ENCODE measurements at places on chromosomes 5 and 9.

- no peak for DNase-seq
Observed at GRCh38 chr9:121835587-121836365, 184.3 kb downstream of the DAB2IP start.

- DNase-seq = peak; percentile 31
Observed at GRCh38 chr9:96327694-96328352, 25.8 kb upstream of the HSD17B3 start.

DNA sequence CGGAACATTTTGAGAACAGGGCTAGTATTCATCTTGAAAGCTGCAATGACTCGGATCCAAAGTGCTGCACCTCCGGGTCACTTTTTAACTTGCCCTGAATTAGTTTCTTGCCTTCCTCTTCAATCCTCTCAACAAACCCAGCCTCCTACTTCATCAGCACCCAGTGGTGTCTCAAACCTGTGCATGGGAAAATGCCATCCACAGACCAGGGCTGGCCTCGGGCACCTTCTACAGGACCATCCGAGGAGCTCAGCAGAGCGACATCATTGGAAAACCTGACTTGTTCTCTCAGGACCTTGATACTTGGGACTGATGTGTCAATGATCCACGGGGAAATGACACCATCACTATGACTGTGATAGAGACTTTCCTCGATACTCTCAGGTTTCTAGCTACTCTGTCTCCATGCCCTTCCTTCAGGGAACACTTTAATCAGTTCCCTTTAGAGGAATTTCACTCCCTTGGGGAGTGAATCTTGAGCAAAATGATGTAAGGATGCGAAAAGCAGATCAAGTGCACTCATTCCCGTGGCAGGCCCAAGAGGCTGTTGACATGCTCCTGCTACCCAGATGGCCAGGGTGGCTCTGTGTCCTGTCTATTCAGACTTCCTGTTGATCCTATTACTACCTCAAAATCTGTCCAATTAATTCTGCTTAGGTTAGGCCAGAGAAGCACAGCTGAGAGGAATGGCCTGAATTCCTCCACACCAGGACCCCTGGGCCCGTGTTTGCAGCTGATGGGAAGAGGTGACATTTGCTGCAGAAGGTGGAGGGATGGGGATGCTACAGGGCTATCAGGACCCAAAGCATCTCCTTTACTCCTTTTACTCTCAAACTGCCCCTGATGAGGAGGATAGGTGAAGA lies 96.5 kb upstream of the SLC25A48 start:
- DNase-seq = no peak

DNA sequence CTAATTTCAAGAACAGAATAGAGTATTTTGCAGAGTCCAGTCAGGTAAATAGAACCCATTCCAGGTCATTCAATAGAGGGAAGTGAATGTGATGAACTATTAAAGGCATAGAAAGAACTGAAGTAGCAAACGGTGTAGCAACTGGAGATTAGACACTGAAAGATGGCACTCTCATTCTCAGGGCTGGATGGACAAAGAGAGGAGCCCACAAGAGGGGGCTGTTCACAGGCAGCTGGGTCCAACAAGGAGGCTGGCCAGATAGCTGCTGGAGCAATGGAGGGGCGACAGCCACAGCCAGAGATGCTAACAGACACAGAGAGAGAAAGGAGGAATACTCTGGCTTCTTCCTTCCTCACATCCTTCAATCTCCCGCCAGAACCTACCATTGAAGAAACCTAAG lies 93.1 kb upstream of the SMARCA2 start:
- DNase-seq = no peak

- no peak for DNase-seq
Observed at GRCh38 chr9:37944671-37945481, 40.9 kb upstream of the SLC25A51 start.

DNA sequence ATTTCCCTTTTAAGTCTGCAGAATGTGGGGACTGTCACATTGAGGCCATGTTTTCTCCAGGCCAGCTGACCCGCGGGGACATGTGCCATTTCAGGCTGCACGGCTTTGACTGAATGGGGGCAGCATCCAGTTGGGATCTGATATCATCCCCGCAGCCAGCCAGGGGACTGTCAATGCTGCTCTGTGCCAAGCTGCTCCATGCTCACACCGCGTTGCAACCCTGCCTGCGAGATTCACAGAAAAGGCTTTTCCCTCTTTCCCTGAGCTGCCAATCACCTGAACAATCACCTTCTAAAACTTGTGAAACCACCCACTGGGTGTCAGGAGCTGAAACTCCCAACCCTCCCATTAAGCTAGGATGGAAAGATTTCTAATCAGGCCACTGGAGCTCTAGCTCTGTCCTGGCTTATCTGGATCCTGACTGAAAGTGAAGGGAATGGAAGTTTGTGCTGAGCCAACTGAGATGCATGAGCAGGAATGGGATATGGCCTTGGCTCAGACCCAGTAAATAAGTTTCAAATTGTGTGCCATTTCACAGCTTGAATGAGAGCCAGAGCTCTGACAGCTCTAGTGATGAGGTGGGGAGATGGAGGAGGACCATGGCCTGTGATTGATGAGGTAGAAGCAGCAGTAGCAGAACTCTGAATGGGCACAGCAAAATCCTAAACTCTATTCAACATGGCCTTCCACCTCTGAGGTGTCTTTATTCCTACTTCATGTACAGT lies 34.5 kb upstream of the ZNF366 start:
- DNase-seq = no peak

DNA sequence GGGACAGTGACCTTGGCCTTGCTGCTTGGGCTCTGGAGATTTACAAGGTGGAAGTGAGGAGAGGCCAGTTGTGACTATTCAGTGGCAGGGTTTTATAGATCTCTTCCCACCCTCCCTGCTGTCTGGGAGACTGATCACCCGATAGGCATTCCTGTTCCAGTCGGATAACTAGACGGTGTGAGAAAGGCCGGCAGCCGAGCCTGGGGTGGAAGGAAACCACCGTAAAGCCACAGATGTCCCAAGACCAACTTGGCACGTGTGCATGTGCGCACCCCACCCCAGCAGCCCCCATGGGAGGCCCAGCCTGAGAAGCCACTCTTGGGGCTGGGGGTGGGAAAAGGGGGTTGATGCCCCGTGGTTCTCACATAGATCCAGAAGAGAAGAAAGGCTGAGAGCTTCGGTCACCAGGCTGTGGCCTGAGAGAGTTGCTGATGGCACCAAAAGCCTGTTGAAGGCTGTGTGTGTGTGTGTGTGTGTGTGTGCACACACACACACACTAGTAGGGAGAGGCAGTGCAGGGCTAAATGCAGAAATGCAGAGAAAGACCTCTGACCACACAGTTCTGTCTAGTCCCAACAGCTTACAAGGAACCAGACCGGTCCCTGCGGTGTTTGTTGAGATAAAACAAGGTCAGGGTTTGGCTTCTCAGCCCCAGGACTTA lies 225.8 kb downstream of the FANCC start:
- DNase-seq = no peak
